ENCODE measurements at places on chromosomes 7 and 10.

DNA sequence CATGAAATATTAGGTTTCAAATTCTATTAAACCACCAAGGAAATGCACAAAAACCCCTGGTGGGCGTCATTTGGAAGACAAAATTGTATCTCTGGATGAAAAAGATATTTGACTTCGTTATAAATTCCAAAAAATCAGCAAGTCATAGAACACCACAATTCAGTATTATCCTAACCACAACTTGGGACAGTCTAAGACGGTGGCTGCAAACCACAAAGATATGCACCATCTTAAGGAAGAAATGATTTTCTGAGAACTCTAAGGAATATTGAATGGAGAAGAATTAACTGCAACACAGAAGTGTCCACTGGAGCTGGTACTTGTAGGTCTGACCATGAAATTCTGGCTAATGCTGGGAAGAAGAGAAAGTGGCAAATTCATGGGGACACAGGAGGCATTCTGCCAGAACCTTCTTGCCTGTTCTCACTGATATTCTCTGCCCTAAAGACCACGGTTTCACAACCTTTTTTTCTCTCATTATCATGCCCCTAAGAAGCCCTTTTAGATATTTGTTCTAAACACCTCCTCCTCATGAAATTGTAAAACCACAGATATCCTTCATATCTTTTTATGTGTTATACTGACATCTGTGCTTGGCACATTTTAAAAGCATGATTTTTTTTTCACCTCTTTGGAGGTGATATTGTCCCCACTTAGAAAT, 92.9 kb downstream of the SFMBT2 start:
- DNase-seq, result no peak

GRCh38 chr10:77889277-77889903, 37.2 kb downstream of the DLG5 start:
- no peak for DNase-seq

DNA sequence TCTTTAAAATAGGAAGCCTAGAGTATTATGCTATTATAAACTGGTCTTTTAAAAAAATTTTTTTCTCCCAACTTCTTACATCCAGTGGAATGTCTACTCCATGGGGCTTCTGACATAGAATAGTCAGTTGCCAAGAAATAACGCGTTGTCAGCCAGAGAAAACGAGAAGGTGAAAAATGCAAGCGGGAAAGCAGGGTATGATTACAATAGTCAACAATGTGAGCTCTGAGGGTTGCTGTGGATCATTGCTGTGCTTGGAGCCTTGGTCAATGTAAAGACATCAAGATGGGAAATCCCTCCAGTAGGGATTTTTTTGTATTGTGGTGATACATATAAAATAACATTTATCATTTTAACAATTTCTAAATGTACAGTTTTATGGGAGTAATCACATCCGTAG, 27.6 kb upstream of the PLPP4 start:
- no peak for DNase-seq

GRCh38 chr10:77844713-77845445, 81.7 kb downstream of the DLG5 start:
- DNase-seq, result no peak

- no peak for DNase-seq
Observed at GRCh38 chr10:132027423-132027983, 38.2 kb upstream of the JAKMIP3 start.

GRCh38 chr7:155795401-155795800, 16.9 kb downstream of the SHH start:
- DNase-seq, result no peak

DNA sequence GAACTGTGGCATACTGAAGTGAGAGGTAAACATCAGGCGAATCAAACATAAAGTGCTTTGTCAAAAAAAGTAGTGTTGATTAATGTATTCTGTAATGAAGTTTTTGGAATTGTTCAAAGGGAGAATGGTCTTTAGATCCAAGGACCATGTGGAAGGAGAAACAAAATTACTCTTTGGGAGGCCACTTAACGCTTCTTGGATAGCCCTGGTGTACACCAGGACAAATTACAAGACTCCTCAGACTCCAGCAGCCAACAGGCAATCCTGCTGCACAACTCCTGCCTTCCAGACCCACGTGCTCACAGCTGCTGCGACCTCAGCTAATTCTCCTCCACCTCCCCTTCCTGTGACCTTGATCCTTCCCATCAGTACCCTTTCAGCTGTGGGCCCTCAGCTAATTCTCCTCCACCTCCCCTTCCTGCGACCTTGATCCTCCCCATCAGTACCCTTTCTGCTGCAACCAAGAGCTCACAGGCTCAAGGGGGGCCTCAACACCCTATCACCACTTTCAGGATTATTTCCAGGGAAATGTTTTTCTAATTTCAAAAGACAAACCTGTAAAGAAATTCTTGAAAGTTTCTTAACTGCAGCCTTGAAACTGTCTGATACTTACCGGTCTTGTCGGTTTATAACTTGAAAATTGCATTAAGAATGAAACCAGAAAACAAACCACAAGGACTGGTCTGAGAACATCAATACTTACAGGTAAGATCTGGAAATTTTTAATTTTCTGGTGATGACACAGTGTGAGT, 29.7 kb upstream of the DDC start:
- no peak for DNase-seq

DNA sequence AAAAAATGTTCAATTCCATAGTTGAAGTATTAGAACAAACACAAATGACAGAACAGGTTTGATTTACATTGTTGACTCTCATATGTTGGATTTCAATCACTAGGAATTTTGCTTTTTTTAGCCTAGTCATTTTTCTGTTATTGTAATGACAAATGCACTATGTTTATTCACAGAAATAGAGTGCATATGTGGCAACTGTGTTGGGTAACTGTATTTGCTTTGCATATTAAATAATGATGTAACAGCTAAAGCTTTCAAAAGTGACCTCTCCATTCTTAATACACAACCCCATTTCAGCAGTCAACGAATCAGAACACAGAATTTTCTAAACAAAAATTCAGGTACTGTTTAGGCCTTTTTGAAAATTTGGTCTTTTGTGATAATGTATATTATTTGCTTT, 54.0 kb upstream of the SLC26A5 start:
- DNase-seq, result no peak

DNA sequence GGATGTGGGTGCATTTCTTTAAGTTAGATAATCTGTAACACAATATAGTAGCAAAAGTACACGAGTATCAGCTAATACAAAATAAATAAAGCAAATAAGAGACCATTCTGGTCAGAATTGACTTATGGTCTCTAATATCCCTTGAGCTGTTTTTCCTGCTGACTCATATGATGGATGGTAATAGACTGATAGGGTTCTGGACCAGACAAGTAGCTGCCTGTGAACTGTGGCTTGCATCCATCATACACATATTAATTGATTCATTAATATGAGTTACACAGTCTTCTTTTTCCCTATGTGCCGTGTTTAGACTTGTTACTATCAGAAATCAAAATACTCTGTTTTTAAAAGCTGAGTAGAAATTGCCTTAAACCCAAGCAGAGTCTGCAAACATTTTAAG, 762.8 kb downstream of the GATA3 start:
- no peak for DNase-seq

- no peak for DNase-seq
Observed at GRCh38 chr7:87202705-87203104, 16.8 kb downstream of the TMEM243 start.

- no peak for DNase-seq
Observed at GRCh38 chr7:157618091-157618726, 281.4 kb downstream of the DNAJB6 start.

- DNase-seq, result peak; percentile 20
Observed at GRCh38 chr10:78973901-78974616, 94.7 kb upstream of the ZMIZ1 start.

DNA sequence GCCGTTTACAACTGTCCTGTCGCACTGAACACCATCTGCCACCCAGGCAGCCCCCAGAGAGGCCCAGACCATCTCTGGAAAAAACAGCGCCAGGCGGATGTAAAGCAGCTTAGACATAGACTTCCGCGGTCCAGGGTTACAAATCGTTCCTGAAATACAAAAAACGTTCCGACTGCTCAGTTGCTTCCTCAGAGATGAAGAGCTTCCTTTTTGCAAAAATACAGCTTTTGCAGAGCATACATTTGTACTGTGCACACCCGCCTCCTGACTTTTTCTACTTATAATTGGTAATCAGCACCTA, 11.4 kb downstream of the DAGLB start:
- no peak for DNase-seq

GRCh38 chr7:30733216-30733615, 18.7 kb upstream of the INMT start:
- no peak for DNase-seq

Measured in stimulated activated CD8-positive, alpha-beta memory T cell treated with anti-CD3 and anti-CD28 coated beads, Interleukin-15, amount 100 ng/mL, for 24 hours (primary cell).